ENCODE measurements at places on chromosomes 2 and 18. TPM values are rescaled to one million over a fixed set of nuclear protein-coding genes. Genes with fewer than 3 reads are reported as not detected.

GRCh38 chr2:224786848-224787247, 70.7 kb upstream of the CCDC195 start:
- no peak overlapping the region for H3K27ac ChIP-seq
- no peaks in the 10 kb centered on the region for H3K36me3 ChIP-seq
- DNase-seq = no peak

DNA sequence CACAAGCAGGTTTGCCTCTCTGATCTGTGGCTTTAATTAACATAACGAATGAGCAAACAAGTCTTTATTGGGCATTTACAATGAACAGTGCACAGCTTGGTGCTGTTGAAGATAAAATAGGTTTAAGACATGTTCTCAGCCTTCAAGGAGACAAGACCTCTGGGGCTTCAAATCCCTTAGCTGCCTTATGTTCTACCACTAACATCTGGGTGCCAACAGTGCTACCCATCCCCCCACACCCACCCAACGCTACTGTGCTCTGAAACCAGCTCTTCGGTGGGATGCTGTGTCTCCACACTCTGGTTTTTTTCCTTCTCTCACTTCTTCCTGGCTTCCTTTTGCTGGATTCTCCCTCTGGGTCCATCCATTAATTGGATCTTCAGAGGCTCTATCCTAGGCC, 14.1 kb upstream of the B3GNT2 start:
- H3K27me3 ChIP-seq = no peaks in the 10 kb centered on the region
- no peak for DNase-seq
- no peak overlapping the region for H3K4me3 ChIP-seq

G6PC2 gene
- total RNA-seq = not detected

PLGLB2 gene
- total RNA-seq = 2.3 TPM

Data from neural progenitor cell (in vitro differentiated cells).